Bronchus fibroblast of lung (primary cell): ENCODE measurements at places on chromosomes 5 and 9. TPM values are rescaled to one million over a fixed set of nuclear protein-coding genes. Genes with fewer than 3 reads are reported as not detected.

SLC6A7 gene
- total RNA-seq = not detected in 2 replicates

TXNDC8 gene
- total RNA-seq = not detected in 2 replicates

C9 gene
- not detected in 2 replicates for total RNA-seq

FCN2 gene
- not detected in 2 replicates for total RNA-seq

TPPP gene
- under 0.01 and 0.17 TPM in 2 replicates for total RNA-seq

SDHA gene
- 98.5 and 110 TPM in 2 replicates for total RNA-seq
